ENCODE measurements at places on chromosomes 2 and 18.

DNA sequence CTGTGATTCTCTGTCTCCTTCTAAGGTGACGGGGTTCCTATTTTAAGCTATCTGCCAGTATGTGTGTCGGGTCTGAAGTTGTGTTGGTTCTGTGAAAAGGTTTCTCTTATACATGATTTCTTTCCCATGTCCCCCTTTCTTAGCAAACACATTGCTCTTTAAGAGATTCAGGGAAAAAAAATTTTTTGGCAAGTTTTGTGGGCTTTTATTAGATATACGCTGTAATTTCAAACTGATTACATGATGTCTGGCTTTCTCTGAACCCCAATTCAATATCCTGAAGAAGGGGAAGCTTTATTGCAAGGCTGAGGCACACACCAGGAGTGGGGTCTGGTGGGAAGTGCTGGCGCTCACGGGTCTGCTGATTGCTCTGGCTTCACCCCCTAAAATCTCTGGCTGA is 210.6 kb downstream of the AGPS start:
- DNase-seq, result no peak

- no peak for DNase-seq
These were observed 318.9 kb upstream of the RND3 start for GRCh38 chr2:150806336-150806735.

DNA sequence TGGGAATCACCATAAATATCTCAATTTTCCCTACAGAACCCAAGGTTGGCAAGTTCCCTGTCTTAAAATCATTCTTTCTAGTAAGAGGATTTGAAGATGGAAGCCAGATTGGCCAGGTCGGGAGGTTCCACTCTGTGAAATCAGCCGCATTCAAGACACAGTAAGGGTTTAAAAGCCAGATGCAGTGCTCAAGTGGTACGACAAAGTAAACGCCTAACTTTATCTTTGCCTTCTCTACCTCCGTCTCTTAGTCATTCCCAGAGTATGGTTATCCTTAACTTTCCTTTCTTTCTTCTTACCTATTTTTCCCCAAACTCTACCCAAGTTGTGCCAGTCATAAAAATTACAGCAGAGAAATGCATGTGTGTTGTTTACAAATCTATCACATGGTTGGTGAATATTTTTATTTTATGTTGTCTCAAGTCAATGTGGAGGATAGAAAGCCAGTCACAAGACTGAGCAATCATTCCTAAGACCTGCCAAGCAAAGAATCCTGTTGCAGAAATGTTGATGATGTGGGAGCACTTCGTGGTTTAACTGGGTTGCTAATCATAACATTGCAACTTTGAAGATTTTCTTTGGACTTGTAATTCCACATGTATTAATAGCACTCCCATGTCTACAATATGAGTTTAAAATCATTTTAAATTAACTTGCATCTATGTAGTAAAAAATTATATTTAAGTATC is 62.6 kb downstream of the SLC40A1 start:
- DNase-seq, result peak; percentile 50

- DNase-seq, result peak; percentile 88
These were observed 361.2 kb downstream of the RND3 start for GRCh38 chr2:150126143-150126740.

DNA sequence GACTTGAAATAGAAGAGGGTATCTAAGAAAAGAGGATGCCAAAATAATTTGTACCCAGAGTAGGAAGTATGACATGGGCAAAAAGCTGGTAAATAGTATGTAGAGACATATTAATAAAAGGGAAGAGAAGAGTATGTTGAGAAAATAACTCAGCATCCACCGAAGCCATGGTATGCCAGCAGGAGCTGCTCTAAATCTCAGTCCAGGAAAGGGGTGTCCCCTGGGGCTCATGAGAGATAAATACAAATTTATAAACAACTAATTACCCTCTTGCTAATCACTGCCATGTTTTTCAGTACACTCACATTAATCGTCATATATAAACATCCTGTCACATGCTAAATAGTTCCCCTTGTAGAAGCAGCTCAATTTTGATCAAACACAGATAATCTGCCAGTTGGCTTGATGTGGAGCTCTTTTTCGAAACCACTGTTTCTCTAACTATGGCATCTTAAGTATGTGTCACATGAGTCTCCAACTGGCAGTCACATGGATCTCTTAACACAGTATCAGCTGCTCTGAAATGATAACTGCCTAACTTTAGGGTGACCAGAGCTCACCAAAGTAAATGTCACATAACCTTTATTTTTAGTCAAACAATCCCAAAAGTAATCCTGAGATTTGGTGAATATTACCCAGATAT is 31.9 kb downstream of the EXOC6B start:
- DNase-seq, result no peak

DNA sequence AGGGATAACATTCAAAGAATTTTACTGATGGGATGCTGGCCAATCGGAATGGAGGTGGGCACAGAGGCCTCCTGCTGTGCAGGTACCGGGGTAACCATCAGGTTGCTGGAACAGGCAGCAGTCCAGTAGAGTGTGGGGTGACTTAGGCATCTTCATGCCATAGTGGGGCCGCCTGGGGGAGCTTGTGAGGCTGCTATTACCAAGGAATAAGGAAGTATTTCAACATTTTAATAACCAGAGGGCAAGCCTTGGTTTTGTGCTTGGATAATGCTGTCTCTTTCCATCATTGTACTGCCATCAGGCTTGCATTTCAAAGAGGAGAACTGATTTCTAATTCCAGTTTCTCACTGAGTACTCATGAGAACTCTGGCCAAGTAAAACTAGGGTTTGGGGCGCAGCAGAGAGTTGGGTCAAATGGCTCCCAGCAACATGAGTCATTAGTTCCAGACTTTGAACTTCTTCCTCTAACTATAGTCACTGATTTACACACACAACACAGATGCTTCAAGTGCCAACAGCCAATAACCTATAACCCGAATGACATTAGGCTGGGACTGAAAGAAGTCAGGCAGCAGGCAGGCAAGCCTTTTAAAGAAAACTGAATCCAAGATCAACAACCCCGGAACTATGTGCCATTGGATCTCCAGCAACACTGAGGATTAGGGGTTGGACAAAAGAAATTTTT is 56.1 kb upstream of the FHL2 start:
- DNase-seq, result peak; percentile 83

DNA sequence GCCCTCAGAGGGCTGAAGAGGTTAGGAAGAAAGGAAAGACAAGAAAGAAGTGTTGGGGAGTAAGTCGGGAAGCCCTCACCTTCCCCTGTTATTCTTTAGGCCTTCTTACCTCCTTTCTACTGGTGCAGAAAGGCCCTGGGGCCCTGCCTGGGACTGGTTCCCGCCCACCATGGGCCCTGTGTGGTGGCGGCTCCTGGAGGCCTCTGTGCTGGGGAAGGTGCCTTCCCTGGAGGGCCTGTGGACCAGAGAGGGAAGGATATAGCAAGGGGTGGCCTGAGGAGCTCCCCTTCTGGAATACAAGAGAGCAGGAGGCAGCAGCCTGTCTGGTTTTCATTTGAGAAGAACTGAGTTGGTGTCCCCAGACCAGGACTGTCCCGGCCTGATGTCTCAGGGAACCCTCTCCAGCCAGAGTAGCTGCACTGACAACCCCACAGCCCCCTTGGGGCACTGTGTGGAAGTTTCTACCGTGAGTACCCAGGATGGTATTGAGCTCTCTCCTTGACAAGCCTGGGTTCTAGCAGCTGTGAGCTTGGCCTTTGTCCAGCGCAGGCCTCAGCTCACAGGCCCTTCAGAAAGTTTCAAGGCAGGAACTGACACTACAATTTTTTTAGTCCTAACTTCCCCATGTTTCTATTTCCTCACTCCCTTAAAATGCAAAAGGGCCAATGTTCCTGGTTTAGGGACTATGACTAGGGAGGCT is 47.1 kb downstream of the EFR3B start:
- no peak for DNase-seq

DNA sequence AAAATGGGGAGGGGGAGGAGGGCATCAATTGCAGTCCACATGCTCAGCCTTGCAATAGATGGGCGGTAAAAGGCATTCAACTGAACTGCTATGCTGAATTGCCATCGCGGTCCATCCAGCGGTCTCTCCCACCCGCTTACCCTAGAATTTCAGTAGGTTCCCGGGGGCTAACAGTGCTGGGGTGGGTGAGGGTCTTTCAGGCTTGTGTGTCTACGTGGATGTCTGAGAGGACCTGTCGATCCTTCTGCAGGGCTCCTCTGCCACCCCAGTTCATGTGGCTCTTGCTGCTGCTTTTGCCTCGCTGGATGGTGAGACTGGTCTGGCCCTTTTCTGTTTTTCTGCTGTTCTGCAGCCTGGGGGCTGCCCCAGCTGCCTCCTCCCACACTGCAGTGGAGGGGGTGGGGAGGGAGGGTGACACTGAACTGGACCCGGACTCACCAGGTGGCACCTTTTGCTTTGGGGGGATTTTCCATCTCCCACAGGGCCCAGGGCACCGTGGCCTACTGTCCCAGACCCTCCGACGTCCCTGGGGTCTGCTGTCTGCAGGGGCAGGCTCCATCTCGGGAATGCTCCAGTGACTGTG is 14.1 kb downstream of the ACKR3 start:
- DNase-seq, result no peak

DNA sequence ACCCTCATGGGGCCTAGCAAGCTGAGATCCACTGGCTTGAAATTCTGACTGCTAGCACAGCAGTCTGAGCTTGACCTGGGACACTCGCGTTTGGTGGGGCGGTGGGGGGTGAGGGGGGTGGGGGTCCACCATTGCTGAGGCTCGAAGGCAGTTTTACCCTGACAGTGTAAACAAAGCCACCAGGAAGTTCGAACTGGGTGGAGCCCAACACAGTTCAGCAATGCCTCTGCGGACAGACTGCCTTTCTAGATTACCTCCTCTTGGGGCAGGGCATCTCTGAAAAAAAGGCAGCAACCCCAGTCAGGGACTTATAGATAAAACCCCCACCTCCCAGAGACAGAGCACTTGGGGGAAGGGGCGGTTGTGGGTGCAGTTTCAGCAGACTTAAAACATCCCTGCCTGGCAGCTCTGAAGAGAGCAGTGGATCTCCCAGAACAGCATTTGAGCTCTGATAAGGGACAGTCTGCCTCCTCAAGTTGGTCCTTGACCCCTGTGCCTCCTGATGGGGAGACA is 149.7 kb upstream of the TANK start:
- no peak for DNase-seq

GRCh38 chr2:102424754-102425153 is 1.8 kb downstream of the IL18RAP start:
- no peak for DNase-seq

GRCh38 chr18:31255953-31256352 is 62.0 kb upstream of the DSG1 start:
- DNase-seq, result no peak

DNA sequence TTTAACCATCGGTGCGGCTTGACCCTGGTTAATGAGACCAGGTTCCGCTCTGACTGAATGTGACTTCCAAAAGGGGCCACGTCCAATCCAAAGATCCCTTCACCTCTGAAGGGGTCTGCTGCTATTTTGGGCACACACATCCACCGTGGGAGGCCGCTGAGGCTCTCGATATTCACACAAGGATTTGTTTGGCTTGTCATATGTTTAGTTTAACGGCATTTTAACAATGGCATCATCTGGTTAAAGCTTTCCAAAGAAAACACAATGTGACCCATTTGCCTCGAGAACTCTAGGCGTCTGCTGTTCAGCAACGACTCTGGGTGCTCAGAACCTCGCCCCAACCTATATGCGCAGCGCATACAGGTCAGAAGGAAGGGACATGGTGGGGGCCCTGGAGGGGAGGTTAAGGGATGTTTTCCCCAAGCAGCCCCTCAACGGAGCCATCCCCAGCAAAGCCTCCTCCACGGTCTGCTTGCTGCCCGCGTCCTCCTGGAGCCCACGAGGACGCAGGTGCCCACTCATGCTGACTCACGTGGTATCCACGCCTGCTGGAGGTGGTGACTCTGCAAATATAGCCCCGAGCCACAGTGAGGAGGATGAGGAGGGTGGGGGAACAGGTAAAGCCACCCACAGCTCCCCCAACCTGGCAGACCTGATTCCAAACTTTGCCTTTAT is 260.3 kb downstream of the HDAC4 start:
- DNase-seq, result no peak

- no peak for DNase-seq
These were observed 366.9 kb upstream of the GALNT5 start for GRCh38 chr2:156890529-156891148.

DNA sequence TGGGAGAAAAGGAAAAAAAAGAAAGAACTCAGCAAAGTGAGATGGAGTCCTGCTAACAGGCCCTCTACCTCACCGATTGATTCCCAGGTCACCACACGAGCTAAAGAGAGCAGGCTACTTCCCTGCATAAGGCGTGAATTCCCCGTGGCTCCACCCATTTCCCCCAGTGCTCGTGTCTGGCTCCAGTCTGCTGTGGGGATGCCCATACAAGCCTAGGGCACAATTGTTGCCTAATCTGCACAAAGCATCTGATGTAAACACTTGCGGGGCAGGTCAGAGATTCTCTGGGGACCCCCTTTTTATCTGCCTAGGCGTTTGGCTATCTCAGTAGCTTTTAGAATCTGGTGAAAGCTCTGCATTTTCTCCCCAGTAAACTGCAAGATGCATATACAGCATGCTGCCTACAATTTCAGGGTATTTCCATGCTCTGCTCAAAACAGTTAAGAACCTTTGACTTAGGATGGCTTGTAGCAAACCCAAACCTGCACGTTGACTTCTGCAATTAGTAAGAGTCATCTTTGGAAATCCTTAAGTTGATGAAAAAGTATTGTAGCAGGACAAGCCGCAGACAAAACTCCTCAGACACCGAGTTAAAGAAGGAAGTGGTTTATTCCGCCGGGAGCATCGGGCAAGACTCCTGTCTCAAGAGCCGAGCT is 34.8 kb downstream of the MYO3B start:
- no peak for DNase-seq
